ENCODE measurements at places on chromosomes 13 and 19.

DNA sequence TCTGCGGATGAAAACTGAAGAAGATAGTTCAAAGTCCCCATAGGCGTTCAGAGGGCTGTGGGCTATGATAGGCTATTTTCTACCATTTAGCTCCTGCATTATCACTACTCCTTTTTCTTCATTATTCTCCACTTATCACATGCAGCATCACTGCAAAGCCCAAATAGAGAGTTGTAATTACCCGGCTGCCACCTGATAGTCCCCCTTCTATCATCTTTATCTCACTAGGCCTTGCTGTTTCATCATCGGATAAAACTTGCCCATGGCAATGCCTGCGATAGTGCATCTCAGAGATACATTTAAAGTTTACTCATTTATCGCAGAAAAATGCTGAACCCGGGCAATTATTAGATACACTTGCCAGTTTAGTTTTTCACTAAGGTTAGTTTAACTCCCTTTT lies 82.9 kb upstream of the SOX21 start:
- DNase-seq: no peak

- no peak for DNase-seq
Measured at GRCh38 chr13:112744168-112745021, 54.6 kb downstream of the ATP11A start.

DNA sequence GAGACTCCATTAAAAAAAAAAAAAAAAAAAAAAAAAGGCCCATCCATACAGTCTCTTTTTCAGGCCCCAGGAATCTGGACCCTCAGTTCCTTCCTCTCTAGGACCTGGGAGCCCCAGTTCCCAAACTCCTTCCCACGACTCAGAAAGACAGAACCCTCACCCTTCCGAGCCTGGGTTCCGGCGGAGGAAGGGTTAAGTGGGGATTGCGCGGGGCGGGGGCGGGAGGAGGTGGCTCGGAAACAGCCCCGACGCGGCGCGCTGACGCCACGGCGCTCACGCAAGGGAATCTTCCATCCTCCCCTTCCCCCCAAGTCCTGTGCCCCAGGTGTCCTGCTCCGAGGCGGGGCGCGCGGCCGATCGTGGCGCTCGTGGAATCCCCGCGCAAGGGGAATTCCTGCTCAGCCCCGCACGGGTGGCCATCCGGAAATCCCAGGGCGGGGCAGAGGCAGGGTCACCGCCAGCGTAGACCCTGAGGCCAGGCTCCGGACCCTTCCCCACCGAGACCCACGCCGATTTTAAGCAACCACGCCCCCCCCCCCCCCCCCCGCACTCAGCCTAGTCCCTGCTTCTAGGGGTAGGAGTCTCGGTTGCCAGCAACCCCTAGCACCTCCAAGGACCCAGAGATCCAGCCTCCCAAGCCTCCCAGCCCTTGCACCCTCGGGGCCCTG lies 659 bp downstream of the NFKBID start:
- DNase-seq: peak; percentile 75

DNA sequence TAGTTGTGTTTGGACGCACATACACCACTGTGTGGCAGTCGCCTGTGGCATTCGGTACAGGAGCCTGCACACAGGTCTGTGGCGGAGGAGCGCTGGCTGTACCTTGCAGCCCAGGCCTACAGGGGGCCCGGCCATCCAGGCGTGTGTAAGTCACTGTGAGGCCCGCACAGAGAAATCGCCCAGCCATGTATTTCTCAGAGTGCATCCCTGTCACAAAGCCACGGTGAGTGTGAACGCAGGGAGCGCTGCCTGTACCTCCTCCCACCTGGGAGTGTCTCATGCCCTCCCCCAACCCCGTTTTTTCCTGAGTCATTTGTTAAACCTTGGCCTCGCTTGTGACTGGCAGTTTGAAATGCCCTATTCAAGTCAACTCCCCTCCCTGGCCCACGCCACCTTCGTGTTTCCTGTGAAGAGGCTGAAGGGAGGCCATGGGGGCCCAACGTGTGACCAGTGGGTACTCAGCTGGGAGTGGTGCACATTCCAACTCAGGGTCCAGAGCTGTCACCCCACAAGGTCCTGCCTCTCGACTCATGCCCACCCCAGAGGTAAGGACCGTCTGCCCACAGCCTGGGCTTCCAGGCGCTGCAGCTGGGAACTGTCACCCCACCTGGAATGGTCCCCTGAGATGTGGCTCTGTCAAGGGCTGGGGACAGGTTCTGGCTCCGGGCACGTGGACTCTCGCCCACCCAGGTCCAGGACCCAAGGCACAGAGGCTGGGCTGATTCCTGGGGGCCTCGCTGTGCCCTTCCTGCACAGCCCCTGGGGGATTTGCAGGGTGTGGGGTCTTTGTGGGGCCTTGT lies 11.6 kb upstream of the RASA3 start:
- no peak for DNase-seq

GRCh38 chr13:32988608-32989289 lies 27.5 kb upstream of the KL start:
- DNase-seq: no peak

DNA sequence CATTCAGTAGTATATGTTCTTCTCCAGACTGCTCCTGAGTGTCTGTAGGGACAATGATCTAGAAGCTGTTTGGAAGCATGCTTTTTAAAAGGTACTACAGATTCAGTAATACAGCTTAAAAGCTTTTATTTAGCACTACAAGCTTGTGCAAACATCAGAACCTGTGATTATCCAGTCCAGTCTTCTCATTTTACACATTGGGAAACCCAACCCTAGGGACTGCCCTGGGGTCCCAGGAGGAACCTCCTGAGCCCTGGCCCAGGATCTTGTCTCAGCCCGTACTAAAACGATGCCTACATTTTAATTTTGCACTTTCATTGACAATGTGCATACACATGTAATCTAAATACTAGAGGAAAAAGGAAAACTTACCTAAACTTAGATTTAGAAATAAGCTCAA lies 12.5 kb downstream of the DOCK9 start:
- DNase-seq: no peak

- DNase-seq: no peak
Measured at GRCh38 chr13:72457151-72457550, 270.3 kb downstream of the MZT1 start.

GRCh38 chr19:6730153-6730804 lies 7.1 kb downstream of the GPR108 start:
- no peak for DNase-seq

- no peak for DNase-seq
Measured at GRCh38 chr19:34355201-34355600, 9.8 kb upstream of the GPI start.

DNA sequence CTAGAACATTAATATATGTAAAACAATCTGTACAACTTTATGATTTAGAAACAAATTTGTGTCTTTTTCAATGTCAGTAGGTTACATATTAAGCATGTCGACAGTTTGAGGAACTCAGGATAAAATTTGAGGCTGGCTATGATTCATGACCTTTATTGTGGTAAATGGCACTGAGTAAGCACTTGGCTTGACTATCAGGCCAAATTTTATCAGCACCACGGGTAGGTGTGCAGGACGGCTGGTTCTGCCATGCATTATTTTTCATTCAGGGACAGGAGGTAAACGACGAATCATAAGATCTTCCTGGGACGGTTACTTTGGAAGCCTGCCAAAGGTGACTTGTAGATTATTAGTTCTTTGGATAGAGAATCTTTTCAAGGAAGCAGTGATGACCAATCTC lies 19.9 kb upstream of the CYP4F8 start:
- DNase-seq: no peak

DNA sequence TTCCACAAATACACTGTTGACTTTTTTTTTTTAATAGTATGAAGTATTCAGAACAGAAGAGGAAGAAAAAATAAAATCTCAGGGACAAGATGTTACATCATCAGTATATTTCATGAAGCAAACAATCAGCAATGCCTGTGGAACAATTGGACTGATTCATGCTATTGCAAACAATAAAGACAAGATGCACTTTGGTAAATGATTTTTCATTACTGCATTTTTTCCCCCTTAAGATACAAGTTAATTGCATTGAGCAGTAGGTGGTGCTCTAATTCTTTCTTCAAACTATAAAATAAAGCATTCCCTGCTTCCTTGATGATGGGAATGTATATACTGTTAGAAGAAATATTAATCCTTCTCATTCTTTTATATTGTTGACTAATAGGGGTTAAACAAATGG lies 17.1 kb downstream of the UCHL3 start:
- DNase-seq: no peak

GRCh38 chr13:28744091-28744536 lies 25.3 kb upstream of the SLC46A3 start:
- no peak for DNase-seq

DNA sequence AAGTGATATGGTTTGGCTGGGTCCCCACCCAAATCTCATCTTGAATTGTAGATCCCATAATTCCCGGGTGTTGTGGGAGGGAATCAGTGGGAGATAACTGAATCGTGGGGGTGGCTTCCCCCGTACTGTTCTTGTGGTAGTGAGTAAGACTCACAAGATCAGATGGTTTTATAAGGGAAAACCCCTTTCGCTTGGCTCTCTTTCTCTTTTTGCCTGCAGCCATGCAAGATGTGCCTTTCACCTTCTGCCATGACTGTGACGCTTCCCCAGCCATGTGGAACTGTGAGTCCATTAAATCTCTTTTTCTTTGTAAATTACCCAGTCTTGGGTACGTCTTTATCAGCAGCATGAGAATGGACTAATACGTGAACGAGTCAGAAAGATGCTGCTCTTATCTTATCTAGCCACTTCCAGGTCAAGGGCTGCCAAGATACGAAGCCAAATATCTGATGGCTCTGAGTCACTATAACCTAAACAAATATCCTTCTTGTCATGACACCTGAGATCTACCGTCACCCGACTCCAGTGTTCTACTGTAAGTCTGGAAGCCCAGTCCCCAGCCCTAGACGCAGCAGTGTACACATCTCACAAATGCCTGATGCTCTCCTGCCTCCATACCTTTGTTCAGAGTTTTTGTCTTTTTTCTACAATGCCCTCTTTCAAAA lies 45.9 kb downstream of the SLC15A1 start:
- no peak for DNase-seq
